HT-29 (cell line): ENCODE measurements at places on chromosomes 3 and 15.

- no peak for DNase-seq
Observed at GRCh38 chr15:77747175-77748077, 114.7 kb upstream of the LINGO1 start.

- DNase-seq, result no peak
Observed at GRCh38 chr3:142046320-142047020, 102.9 kb downstream of the TFDP2 start.

DNA sequence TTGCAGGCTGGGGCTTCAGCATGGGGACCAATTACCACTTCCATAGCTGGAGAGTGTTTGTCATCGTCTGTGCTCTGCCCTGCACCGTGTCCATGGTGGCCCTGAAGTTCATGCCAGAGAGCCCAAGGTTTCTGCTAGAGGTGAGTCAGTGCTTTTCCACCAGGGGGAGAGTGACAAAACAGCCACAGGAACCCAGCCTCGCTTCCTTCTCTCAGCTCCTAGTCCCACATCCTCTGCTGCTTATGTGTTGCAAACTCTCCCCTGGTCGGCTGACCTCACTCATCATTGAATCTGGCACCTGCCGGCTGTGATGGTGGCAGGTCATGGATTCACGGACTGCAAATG lies 158.3 kb downstream of the SV2B start:
- peak; percentile 40 for DNase-seq

GRCh38 chr15:66947471-66947870 lies 117.9 kb upstream of the SMAD3 start:
- DNase-seq, result no peak

- no peak for DNase-seq
Observed at GRCh38 chr15:43268111-43269105, 1.7 kb upstream of the TGM5 start.

GRCh38 chr3:69013253-69014021 lies at the start of gene EOGT:
Gene EOGT, minus strand, starts transcription at chr3:69013684. Its CDS starts 3,838 bp downstream, at chr3:69009846.
- DNase-seq, result peak; percentile 84

GRCh38 chr15:79598639-79599038 lies 166.5 kb downstream of the MINAR1 start:
- no peak for DNase-seq

GRCh38 chr3:46695962-46696894 lies 2.7 kb upstream of the ALS2CL start:
- DNase-seq, result no peak

DNA sequence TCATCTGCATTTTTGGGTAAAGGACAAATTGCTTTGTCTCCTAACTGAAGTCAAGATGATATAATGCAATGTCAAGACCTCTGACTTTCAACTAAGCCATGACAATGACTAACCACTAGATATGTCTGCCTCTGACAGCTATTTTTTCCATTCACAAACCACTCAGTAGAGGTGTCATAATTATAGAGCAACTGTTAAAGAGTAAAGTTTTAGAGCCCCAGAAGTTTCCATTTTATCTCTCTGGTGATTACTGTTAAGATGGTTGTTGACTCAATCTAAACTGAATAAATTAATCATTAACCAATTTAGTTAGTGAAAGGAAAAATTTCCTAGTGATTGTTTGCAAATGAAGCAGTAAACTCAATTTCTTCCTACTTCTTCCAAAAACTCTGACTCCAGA lies 779.9 kb downstream of the GRM7 start:
- peak; percentile 5 for DNase-seq

DNA sequence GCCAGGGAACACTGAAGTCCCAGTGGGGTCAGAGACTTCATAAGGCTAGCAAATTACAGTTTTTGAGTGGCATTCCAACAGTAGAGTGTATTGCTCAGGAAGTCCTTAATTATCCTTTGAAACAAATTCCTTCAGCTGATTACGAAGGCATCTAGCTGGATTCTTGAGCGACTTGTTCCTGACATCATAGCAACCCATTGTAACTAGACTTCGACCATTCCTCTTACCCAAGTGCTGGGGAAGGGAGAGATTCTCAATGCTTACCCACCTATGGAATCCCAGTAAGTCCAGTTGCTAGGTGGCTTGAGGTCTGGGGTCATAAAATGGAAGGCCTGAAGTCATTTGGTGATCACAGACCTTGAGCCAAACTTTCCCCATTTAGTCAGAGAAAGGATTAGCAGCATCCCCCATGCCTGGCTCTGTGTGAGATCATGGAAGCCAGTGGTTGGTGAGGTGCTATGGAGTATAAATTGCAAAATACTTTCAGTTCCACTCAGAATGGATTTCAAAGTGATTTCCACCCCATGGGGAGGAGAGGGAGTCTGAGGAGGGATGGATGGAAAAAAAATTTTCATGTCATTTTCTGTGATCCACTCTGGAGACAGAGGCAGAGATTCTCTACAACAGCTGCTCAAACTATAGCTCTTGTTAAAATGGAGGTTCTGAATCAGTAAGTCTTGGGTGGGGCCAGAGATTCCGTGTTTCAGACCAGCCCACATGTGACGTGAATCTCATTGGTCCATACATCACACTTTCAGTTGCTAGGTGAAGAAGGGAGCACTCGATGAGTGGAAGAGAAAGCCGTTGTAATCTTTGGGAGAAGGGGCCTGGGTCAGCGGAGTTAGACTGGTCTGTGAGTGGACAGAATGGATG lies 45.7 kb downstream of the CD86 start:
- no peak for DNase-seq

GRCh38 chr3:8730656-8731055 lies 2.9 kb upstream of the CAV3 start:
- DNase-seq, result no peak

DNA sequence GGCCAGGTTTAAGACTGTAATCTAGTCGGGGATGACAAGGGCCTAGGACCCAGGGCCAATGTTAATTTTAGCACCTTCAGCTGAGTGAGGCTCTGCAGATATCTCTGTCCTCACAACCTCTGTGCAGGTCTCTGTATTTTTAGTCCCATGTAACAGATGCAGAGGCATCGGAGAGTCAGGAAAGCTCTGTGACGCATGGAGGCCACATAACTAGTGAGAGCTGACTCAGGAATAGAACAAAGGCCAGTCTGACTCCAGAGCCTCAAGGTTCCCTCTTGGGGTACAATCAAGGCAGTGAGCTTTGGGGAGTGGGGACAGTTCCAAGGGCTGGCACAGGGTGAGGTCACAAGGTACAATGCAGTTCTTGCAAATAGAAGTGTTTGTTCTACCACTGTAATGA lies 31.0 kb downstream of the FSTL1 start:
- DNase-seq, result no peak

- peak; percentile 33 for DNase-seq
Observed at GRCh38 chr15:40941068-40941527, 12.0 kb downstream of the DLL4 start.

- DNase-seq, result peak; percentile 28
Observed at GRCh38 chr3:86969500-86970189, 21.3 kb downstream of the VGLL3 start.
